Lung microvascular endothelial cell (primary cell): ENCODE measurements at places on chromosomes 5 and 9. TPM values are rescaled to one million over a fixed set of nuclear protein-coding genes. Genes with fewer than 3 reads are reported as not detected.

DNA sequence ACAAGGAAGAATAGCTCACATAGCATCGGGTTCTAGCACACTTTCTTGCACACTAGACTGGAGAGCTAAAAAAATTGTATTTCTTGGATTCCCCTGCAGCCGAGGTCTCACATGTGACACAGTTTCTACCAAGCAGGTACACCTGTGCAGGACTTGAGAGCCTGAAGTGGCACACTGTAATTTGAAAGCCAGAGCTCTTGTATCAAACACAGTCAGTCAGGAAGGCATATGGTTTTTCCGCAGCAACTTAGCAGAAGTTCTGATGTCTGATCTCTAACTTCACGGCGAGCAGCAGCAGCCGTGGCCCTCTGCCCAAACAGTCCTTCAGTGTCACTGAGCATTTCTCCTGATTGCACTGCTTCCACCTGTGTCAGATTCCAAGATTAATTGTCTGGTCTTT is 25.5 kb downstream of the TMEM245 start:
- DNase-seq, result no peak

The SLC25A2 gene
- total RNA-seq, result under 0.01 and 0.20 TPM in 2 replicates

GRCh38 chr9:5552301-5552700 is 42.0 kb downstream of the PDCD1LG2 start:
- no peak for DNase-seq

DNA sequence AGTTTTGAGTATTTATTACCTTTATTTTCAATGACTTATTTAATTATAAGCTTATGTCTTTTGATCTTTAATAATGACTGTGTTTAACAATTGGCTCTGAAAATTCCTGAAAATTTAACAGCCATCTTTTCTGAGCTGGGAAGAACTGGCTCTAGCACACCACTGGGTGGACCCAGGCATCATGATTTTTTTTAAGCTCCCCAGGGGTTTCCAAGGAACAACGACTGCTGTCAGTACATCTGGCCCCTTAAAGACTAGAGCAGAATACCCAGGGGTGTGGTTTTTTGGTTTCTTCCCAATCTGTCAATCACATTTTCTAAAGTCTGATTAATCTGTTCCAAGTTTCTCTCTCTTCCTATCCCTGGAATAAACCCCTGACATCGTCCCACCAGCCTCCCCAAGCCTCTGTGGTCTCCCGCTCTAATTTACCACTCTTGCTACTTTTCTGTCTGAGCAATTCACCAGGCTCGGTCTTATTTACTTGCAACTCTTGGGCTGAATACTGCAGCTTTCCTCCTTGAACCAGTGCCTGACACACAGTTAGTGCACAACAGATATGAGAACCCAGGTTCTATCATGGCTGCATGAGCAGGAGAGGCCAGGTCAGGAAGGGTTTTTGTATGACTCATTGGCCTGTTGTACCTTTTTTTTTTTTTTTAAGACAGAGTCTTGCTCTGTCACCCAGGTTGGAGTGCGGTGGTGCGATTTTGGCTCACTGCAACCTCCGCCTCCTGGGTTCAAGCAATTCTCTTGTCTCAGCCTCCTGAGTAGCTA is 321.9 kb downstream of the ZSWIM6 start:
- DNase-seq, result no peak
